Fibroblast of the aortic adventitia (primary cell): ENCODE measurements at places on chromosomes 6 and 20. TPM values are rescaled to one million over a fixed set of nuclear protein-coding genes. Genes with fewer than 3 reads are reported as not detected.

Gene ULBP3
- 0.41 and 16.4 TPM in 2 replicates for total RNA-seq

Gene PSORS1C2
- total RNA-seq = not detected in 2 replicates

Gene NNAT
- 0.36 and 2.8 TPM in 2 replicates for total RNA-seq

Gene TBX18
- total RNA-seq = 16.1 and 27.1 TPM in 2 replicates

Gene SYNJ2
- 15.2 and 73.6 TPM in 2 replicates for total RNA-seq

Gene PRICKLE4
- total RNA-seq = 0.45 and 6.3 TPM in 2 replicates

Gene GTF3C6
- 37.0 and 77.0 TPM in 2 replicates for total RNA-seq

Gene DEF6
- 0.18 and 1.1 TPM in 2 replicates for total RNA-seq

Gene HLA-DOA
- not detected in 2 replicates for total RNA-seq

Gene SIRPG
- total RNA-seq = not detected in 2 replicates

Gene OPRM1
- total RNA-seq = not detected in 2 replicates

Gene TEAD3
- total RNA-seq = 4.6 and 11.6 TPM in 2 replicates

Gene TRIM15
- not detected in 2 replicates for total RNA-seq

Gene TMEM200A
- 61.5 and 137 TPM in 2 replicates for total RNA-seq

Gene E2F1
- total RNA-seq = 0.74 and 23.7 TPM in 2 replicates

Gene SCGN
- total RNA-seq = not detected in 2 replicates

DNA sequence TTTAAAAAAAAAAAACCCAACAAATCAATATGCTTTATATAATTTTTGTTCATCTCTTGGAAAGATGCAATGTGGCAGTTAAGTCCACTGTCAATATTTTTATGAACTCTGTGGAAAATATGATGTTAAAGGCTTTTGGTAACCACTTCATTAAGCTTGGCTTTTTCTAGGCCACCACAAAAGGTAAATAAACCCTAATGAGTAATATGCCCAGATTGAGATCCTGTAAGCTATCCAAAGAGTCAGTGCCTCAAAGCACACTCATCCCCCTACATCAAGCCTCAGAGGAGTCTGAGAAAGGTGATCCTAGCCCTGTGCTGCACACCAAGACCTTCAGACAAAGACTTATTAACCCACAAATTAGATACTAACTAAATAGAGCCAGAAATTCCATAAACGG lies 121.1 kb downstream of the CDC5L start:
- DNase-seq = peak; percentile 57

GRCh38 chr6:163646133-163646532 lies 231.6 kb downstream of the QKI start:
- DNase-seq = no peak

DNA sequence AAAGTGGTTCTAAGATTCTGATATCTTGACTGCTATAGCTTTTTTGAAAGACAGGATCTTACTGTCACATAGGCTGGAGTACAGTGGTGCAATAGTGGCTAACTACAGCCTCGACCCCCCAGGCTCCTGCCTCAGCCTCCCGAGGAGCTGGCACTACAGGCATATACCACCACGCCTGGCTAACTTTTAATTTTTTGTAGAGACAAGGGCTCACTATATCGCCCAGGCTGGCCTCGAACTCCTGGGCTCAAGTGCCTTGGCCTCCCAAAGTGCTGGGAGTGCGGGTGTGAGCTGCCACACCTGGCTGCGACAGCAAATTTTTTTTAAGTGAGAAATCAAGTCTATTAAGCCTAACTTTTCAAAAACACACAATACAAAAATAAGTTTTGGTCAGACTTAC lies 106.6 kb downstream of the NOL4L start:
- DNase-seq = no peak

DNA sequence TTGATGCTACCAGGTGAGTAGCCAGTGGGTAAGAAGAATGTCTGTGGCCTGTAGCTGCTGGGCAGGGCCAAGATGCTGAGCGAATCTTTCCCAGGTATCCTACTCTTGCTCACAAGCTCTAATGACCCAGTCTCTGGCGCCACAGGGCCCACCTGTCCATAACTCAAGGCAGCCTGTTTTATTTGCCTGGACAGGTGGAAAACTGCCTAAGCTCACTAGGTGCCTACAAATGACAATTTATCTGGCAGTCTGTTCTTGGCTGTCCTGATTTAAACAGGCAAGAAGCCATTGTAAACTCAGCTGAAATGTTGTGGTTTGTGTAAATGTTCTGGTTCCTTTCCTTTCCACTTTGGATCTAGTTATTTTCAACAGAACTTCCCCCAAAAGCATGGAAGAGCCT lies 113.3 kb downstream of the TCP11 start:
- no peak for DNase-seq

DNA sequence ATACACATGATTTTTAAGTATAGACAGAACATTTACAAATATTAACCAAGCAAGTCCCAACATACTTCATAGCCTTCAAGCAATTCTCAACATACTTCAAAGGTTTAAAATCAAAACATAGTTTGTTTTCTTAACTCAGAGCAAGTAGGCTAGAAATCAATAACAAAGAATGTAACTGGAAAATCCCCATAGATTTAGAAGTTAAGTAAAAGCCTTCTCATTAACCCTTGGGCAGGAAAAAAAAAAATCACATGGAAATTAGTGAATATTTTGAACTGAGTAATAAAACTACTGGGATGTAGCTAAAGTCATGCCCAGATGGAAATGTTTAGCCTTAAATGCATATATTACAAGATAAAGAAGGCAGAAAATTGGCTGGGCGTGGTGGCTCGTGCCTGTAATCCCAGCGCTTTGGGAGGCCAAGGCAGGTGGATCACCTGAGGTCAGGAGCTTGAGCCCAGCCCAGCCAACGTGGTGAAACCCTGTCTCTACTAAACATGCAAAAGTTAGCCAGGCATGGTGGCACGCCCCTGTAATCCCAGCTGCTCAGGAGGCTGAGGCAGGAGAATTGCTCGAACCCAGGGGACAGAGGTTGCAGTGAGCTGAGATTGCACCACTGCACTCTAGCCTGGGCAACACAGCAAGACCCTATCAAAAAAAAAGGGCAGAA lies 316.1 kb downstream of the TAF4 start:
- no peak for DNase-seq

- DNase-seq = peak; percentile 96
Observed at GRCh38 chr6:33320315-33321181, 3.0 kb upstream of the ZBTB22 start.

DNA sequence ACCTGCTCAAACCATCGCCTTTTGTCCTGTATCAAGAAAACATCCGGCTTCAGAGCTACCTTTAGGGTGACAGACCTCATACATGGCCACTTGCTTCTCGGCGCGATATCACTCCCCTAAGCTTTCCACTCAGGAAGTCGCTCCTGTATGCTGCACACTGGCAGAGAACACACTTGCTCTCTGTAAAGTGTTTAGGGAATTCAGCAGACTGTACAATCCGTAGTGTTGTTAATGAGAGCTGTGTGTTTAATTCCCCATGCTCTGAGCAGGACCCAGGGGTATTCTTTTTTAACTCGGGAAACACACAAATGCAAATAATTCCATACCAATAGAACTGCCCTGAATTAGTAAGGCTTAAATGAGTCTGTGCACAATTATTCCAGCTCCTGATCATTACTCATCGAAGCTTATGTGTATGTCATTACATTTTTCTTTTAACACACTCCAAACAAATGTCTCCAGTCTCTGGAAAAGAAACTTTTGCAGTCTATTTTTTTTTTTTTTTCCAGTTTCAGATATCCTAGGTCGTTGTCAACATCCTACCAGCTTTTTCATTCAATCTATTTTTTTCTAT lies 338.7 kb upstream of the ARID1B start:
- DNase-seq = no peak

DNA sequence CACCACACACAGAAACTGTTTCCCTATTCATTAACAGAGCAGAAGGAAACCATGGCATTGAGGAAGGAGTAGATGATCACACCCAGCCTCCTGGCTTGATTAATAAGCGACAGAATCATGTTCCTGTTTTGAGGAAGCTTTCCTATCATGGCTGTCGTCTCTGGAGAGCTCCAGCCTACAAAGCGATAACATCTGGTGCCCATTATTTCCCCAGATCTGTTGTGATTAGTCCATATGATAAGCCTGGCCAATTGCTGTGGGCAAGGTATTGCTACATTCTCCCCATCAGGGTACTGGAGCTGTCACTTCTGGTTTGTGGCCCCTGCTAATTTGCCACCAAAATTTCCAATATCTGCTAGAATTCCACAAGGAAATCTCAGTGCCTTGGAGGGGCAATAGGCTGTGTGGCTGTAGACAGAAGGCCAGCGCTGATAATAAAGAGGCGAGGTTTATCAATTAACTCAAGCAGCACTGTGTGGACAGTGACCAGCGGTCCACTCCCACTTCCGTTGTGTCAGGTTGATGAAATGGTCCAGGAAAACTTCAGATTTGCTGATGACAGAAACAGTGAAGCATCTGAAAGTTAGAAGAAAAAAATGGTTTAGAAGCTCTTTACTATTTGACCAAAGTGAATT lies 66.4 kb downstream of the OLIG3 start:
- no peak for DNase-seq

- no peak for DNase-seq
Observed at GRCh38 chr6:677919-678318, 15.0 kb downstream of the EXOC2 start.

GRCh38 chr20:1934721-1935573 lies 39.7 kb downstream of the SIRPA start:
- peak; percentile 98 for DNase-seq

DNA sequence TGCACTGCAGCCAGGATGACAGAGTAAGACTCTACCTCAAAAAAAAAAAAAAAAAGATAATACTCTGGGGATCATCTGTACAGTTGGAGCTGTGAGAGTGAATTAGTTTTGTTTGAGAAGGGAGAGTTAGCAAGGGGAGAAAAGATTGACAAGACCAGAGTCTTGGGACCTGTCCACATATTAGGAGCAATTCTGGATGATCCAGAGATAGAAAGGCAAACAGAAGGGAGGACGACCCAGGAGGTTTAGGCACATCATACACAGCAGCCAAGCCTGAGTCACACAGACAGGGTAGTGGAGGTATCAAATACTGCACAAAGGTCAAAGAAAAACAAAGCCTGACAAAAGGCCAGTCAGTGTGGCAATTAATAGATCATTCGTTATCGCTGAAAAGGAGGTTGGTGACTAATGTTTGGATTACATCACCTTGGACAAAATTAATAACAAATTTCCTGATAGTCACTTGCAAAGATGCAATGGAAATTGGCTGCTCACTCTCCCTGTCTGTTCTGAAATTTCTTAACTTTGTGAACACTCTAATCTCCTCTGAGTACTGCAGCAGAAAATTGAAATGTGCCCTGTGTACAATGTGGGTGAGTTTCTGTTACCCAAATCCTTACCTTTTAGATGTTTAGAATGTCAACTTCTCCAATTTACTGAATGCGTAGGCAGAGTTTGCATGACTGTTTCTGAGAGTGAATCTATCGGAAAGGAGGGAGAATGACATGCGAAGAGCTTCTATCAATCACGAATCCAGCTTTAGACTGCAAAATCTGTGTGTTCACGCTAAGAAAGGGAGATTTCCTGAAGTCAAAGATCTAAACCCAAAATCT lies 105.4 kb downstream of the TSHZ2 start:
- DNase-seq = peak; percentile 72

DNA sequence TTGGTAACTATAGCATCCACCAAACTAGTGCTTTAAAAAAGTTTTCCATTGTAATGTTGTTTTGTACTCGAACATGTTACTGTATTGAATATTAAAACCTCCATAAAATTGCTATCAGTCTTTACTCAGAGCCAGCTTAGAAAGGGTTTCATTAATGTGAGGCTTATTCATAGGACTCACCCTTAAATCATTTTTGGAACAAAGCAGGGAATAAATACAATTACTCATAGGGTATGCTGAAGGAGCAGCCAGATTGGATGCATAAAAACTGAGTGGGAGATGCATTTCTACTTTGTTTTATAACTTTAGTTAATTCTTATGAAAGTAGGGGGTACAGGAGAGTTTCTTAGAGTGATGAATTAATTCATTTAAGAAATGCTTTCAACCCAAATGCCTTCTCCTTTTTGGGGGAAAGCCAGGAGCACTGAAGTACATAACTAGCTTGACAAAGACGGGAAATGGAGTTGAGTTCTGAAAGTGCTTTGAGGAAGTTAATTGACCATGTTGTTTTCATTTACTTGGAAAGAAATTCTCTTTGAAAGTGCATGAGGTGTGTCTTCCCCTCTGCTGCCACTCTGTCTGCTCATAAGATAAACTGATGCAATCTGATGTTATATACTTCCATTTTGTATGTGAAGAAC lies 90.3 kb downstream of the RNF144B start:
- peak; percentile 24 for DNase-seq

DNA sequence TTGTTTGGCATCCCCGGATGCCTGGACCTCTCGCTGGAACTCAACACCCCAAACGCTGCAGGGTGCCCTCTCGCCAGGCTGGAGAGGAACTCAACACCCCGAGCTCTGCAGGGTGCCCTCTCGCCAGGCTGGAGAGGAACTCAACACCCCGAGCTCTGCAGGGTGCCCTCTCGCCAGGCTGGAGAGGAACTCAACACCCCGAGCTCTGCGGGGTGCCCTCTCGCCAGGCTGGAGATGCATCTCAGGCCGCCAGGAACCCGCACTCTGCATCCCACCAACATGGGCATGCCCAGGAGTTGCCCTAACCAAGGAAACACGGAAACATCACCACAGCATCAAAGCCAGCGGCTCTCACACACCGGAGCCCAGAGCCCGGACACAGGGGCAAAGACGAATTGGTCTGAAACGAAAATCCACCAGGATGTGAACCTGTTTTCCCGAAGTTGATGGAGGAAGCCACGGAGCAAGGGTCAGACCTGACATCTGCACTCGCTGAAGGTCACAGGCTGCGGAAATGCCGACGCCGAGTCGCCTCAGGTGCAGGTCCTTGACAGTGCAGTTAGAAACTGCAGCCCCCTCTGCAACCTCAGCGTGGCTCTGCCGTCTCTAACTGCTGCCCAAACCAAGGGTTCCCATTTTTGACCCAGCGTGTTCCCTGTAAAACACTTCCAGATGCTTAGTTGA lies 37.5 kb downstream of the DLL1 start:
- DNase-seq = no peak

DNA sequence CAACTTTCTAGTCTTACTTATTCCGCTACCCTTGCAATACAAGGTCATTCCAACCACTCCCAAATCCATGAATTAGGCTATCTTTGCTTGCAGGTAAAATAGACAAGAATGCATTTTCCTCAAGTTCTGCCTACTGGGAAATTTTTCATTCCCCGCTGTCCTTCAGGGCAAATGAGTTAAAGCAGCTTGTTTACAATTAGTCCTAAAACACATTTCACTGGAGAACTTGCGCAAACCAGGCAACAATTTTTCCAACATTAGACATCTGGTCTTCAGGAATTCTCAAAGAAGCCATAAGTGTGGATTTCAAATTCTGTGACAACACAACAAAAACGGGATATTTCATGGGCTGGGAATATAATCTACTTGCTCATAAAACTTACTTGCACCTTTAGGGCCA lies 20.4 kb downstream of the SPINT4 start:
- DNase-seq = no peak

GRCh38 chr6:148251891-148252290 lies 90.7 kb upstream of the SASH1 start:
- no peak for DNase-seq

GRCh38 chr20:17171746-17172280 lies 55.0 kb upstream of the PCSK2 start:
- no peak for DNase-seq
